ENCODE measurements at places on chromosomes 7 and 10.
A peak's percentile ranks its signal among the peaks of the same experiment; 100 is the strongest.

DNA sequence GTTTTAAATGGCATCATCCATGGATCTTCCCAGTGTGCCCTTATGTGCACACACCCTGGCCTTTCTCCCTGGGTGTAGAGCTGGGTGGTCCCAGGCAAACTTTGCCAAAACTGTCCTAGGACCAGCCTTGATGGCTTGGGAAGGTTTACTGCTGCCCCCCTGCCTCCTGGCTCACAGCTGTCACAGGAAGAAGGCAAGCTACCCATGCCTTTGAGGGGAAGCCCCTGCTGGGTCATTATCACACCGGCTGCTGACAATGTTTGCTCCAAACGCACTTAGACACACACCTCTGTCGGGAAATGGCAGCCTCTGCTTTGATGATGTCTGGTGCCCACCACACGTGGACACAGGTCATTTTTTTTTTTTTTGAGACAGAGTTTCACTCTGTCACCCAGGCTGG, 25.2 kb upstream of the FIGNL1 start:
- no peak for DNase-seq

DNA sequence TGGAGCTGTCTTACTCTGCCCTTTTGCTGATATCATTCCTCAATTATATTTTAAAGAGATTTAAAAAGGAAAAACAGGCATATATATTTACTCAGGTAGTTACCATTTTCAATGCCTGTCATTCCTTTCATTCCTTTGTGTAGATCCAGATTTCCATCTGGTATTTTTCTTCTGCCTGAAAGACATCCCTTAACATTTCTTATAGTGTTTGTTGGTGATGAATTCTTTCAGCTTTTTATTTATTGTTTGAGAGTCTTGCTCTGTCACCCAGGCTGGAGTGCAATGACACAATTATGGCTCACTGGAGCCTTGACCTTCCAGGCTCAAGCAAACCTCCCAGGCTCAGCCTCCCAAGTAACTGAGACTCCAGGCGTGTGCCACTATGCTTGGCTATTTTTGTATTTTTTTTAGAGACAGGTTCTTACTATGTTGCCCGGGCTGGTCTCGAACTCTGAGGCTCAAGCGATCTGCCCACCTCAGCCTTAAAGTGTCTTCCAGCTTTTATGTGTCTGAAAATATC, 5.6 kb upstream of the POM121 start:
- DNase-seq = no peak

- DNase-seq = no peak
These were observed 72.8 kb upstream of the ZNF722 start for GRCh38 chr7:63925626-63926460.

DNA sequence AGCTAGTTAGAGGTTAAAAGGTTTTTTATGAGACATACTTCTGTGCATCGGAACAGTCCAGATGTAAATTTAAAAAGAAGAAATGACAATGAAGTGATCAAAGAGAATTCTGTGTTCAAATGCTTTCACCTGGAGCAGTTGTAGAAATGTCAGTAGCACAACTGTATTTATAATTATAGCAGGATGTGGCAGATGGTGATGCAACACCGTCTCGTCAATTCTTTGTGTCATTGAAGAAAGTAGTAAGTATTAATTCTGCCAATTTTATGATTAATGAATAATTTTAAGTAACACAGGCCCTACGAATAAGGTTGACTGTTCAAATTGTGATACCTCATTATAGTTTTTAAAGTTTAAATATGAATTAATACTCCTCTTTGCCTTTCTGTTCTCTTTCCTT, 171.1 kb downstream of the ADK start:
- no peak for DNase-seq

DNA sequence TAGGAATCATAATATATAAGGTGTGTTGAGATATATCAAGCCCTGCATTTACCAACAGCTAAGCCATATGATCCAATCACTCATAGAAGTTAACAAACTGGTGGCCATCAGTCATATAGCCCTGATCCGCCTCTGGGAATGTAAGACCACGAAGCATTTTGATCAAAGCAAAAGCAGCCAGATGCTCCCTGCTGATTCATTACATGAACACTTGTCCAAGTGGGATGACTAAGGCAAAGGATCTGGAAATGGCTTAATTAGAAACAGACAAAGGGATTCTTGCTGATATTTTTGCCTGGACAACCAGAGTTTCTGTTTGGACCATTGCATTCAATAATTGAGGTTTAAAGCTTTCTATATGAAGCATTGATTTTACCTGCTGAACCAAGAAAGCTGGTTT, 535.5 kb downstream of the GPAM start:
- no peak for DNase-seq

GRCh38 chr7:1422512-1423263, 36.6 kb downstream of the MICALL2 start:
- no peak for DNase-seq

- no peak for DNase-seq
These were observed 53.1 kb downstream of the CH25H start for GRCh38 chr10:89153971-89154370.

GRCh38 chr10:123682477-123682876, 16.3 kb downstream of the GPR26 start:
- DNase-seq = no peak

DNA sequence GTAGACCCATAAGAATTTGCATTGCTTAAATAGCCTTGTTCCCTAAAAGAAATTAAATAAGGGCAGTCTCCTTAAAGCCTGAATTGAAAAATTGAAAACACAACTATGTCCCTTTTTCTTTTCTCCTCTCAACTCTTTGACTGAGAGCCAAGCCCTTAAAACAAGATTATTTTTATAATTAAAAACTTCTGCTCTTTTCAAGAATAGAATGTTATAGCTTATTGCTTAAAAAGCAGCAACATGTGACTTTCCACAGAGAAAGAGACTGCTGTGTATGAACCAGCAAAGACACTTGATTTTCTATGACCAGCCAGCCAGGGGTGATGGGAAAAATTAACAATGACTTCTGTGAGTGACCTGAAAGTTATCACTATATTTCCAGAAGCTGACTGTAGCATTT, 295.2 kb upstream of the CELF2 start:
- DNase-seq = no peak

DNA sequence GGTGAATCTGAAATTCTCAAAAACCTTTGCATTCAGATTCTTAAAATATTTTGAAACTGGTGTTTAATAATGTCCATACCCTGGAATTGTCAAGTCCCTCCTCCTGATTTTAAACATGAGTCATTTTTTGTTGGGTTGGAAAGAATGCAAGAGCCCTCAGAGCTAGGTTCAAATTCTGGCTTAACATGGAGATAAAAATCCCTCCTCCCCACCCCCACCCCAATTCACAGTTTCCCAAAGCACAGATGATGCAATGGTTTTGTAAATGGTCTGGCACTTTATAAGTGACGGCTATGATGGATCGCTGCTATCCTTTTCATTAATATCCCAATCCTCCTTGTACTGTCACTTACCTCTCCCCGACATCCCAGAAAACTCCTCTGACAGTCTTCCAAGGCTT, 332.8 kb downstream of the PLXNA4 start:
- DNase-seq = peak; percentile 1

DNA sequence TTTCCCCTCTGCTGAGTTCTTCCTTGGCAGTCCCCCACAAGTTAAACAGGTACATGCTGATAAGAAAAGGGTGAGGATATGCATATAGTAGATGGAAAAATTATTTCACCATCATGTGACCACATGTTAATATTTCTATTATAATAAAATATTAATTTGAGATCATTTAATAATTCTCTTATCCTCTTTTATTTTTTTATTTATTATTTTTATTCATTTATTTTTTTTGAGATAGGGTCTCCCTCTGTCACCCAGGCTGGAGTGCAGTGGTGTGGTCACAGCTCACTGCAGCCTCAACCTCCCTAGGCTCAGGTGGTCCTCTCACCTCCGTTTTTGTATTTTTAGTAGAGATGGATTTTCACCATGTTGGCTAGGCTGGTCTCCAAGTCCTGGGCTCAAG, 11.6 kb upstream of the GLI3 start:
- no peak for DNase-seq

GRCh38 chr7:44959433-44959951, 19.3 kb downstream of the MYO1G start:
- DNase-seq = peak; percentile 2

- peak; percentile 60 for DNase-seq
These were observed 65.2 kb upstream of the TM9SF3 start for GRCh38 chr10:96651998-96652431.

DNA sequence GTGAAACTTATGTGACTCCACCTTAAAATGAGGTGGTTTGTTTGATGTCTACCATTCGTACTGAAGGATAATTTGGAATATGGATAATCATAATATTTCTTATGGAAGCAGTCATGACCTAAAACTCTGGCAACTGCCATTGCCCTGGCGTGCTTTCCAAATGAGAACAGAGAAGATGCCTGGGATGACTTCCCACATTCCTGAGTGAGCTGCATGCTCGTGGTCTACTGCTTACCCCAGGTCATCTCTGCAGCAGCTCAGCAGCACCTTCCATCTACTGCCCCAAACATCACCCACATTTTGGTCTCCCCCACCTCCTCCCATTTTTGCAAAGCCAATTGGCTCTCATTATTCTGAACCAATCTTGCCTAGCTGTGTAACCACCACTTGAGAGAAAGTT, 40.1 kb downstream of the LYZL1 start:
- DNase-seq = no peak

GRCh38 chr7:92739091-92739490, 97.3 kb downstream of the CDK6 start:
- DNase-seq = no peak

- no peak for DNase-seq
These were observed 23.2 kb downstream of the UPF2 start for GRCh38 chr10:12019283-12019971.

DNA sequence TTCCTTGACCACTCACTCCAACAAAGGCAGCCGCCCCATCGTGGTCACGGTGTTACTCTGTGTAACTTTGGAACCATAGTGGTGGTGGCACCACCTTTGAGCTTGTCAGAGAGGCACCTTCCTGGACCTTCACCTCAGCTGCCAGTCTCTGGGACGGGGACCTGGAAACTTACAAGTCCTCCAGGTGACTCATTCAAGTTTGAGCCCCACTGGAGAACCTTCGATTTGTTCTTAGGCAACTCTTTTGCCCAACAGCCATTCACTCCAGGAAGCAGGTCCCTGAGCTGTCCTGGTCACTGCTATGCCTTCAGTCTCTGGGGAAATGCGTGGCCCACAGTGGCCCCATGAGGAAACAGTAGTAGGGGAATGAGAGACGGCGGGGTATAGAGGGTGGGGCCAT, 17.2 kb downstream of the STX1A start:
- DNase-seq = no peak

GRCh38 chr7:82623812-82624211, 180.2 kb upstream of the CACNA2D1 start:
- DNase-seq = no peak

DNA sequence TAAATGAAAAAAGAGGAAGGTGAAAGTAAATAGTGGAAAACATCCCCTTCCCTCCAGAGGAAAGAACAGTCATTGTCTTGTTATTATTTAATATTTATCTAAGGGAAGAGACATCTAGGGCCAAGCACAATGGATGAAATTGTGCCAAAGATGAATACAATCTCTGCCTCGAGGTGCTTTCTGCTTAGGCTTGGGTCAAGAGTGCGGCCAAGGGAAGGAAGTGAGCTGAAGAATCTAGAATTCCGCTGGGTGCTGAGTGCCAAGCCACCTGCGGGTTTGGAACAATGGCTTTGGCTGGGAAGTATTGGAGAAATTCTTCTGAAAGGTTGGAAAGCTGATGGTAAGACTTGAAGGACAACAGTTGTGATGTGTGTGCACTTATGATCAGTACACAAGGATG, 531.3 kb upstream of the FZD8 start:
- DNase-seq = no peak

GRCh38 chr10:110429301-110429700, 68.4 kb upstream of the DUSP5 start:
- no peak for DNase-seq

GRCh38 chr10:5449823-5450222, 37.5 kb downstream of the NET1 start:
- DNase-seq = peak; percentile 93

GRCh38 chr10:102367441-102367840, 28.1 kb upstream of the NFKB2 start:
- DNase-seq = no peak

DNA sequence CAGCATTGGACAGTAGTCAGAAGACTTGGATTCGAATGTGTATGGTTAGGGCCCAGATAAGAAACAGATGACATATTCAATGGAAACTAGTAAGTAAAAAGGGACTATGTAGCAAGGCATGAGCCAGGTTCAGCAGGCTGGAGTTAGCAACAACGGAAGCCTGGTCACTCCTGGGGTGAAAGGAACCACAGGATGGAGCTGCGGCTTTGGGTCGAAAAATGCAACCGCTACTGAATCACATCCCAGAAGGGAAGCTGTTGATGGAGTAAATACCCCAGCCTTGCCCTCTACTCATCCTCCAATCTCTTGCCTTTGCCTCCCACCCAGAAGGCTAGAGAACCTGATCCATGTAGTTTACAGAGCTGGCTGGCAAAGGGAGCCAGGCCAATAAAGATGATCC, 37.5 kb upstream of the EGR2 start:
- DNase-seq = peak; percentile 9

DNA sequence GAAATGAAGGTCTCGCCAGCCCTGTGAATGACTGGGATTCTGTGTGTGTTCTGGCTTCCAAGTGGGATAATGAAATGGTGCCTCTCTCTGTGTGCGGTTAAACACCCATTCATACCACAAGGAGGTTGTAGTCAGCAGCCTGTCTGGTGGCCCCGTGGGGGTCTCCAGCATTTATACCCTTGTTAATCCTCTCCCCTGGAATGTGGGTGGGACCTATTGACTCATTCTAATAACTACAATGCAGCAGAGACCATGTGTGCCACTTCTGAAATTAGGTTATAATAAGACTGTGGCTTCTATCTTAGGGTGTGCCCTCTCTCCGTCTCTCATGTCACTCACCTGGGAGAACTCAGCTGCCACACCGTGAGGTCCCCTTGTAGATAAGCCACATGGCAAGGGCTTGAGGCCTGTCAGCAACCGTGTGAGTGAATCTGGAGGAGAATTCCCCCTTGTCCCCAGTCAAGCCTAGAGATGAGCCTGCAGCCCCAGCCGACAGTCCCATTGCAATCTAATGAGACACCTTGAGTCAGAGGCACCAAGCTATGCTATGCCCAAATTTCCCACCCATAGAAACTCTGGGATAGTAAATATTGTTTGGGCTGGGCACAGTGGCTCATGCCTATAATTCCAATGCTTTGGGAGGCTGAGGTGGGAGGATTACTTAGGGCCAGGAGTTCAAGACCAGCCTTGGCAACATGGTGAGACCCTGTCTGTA, 106.8 kb downstream of the GALNT17 start:
- no peak for DNase-seq

- no peak for DNase-seq
These were observed 37.2 kb downstream of the RAPGEF5 start for GRCh38 chr7:22319424-22320403.

- DNase-seq = no peak
These were observed 327.2 kb upstream of the AKR1E2 start for GRCh38 chr10:4498711-4499251.

DNA sequence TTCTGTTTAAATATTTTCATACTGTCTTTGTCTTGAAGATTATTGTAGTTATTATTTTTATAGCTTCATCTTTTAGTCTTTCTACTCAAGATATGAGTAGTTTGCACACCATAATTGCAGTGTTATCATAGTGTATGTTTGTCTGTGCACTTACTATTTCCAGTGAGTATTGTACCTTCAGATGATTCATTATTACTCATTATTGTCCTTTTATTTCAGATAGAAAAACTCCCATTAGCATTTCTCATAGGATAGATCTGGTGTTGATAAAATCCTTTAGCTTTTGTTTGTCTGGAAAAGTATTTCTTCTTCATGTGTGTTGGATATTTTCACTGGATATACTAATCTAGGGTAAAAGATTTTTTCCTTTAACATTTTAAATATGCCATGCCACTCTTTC, 646.2 kb upstream of the GRM3 start:
- no peak for DNase-seq

- DNase-seq = no peak
These were observed 71.8 kb upstream of the DNAJB6 start for GRCh38 chr7:157265051-157265450.
